Esophagus squamous epithelium (tissue), 5 donors: ENCODE measurements at places on chromosomes 7 and 10.

DNA sequence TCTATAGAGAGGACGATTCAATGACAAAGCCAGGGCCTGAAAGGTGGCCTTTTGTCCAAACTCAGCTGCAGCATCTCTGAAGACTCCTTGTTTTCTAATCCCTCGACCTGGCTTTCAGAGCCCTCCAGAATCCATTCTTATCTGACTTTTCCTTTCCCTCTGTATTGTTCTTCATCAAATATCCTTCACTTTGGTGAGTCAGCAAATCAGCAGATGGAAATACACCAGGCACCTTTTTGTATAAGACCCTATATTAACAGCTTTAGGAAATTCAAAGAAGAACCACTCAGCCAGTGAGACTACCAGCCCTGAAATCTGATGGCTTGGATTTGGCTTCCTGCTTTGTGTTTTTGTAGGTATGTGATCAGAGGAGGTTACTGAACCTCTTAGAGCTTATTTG is 81.9 kb upstream of the RAB11FIP2 start:
- no peak for DNase-seq

GRCh38 chr7:117907049-117907640 is 33.9 kb upstream of the CTTNBP2 start:
- DNase-seq, result no peak

DNA sequence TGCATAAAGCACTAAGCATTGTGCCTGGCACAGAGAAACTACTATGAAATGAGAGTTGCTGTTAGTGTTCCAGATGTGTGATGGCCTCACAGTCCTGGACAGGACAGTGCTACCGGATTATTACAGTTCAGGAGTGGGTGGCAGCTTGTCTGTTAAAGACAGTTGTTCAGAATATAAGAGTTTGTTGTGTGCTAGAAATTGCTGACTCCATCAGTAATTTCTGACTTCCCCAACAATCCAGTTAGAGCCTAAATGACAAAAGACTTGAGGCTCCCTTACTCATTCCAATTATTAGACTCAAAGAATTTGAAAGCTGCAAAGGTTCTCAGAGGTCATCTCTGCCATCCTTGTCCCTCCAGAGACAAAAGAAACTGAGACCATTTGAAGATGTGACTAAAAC is 34.3 kb upstream of the DNAJB12 start:
- DNase-seq, result no peak

DNA sequence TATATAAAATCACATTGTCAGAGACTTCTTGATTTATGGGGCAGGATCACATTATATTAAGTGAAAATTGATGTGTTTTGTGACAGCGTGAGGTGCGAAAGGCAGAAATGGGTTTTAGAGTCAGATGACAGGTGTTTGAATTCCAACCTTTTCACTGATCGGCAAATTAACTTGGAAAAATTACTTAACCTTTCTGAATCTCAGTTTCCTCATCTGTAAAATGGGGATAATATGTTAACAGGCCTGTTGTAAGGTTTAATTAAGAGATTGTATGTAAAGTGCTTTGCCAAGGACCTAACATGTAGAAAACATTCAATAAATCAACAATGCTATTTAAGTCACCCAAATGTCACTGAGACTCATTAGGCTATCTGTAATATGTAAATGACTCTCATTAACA is 221.2 kb upstream of the LYZL1 start:
- DNase-seq, result no peak

GRCh38 chr7:99898836-99899235 is 20.5 kb downstream of the TRIM4 start:
- DNase-seq, result no peak

- no peak for DNase-seq
Measured at GRCh38 chr10:115503546-115503945, 410.4 kb downstream of the ATRNL1 start.
